ENCODE measurements at places on chromosomes 5 and 9.

DNA sequence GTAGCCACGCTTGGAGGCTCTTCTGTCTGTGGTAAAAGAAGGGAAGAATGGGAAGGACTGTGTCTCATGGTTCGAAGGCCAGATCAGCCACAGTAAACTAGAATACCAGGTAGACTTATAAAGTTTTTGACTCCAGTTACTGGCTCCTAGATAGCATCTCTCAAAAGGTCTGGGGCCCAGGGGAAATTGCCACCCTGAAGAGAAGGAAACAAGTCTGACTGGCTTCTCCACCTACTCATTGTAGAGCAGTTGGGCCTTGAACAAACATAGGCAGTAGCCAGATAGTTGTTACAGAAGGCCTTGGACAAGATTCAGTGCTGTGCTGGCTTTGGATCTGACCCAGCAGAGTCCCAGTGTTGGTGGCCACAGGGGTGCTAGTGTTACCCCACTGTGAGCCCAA, 890.4 kb downstream of the EFNA5 start:
- DNase-seq = no peak

DNA sequence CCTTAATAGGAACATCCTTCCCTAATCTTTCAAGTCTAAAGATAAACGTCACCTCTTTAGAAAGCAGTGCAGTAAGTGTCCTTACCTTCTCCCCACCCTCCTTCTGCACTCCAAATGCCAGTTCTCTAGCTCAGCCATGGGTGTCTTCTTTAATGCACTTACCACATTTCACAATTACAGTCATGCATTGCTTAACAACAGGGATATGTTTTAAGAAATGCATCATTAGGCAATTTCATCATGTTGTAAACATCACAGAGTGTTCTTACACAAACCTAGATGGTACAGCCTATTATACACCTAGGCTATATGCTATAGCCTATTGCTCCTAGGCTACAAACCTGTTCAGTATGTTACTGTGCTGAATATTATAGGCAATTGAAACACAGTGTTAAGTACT, 91.2 kb downstream of the RFX3 start:
- DNase-seq = no peak

DNA sequence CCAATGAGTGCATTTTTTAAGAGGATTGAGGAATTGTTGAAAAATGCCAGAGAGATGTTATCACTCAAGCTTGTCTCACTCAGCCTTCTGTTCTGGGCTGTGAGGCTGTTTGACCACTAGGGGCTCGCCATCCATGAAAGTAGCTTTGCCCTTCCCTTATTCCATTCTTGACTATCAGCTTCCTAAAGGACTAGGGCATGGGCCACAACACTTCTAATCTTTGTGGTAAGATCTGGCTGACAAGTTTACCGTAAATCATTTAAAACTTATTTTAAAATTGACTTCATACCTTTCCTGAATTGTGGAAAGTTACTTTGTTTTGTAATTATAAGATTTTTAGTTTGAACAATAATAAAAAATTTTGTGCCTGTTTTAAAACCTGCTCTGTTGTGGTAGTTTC, 49.5 kb downstream of the TJP2 start:
- no peak for DNase-seq

DNA sequence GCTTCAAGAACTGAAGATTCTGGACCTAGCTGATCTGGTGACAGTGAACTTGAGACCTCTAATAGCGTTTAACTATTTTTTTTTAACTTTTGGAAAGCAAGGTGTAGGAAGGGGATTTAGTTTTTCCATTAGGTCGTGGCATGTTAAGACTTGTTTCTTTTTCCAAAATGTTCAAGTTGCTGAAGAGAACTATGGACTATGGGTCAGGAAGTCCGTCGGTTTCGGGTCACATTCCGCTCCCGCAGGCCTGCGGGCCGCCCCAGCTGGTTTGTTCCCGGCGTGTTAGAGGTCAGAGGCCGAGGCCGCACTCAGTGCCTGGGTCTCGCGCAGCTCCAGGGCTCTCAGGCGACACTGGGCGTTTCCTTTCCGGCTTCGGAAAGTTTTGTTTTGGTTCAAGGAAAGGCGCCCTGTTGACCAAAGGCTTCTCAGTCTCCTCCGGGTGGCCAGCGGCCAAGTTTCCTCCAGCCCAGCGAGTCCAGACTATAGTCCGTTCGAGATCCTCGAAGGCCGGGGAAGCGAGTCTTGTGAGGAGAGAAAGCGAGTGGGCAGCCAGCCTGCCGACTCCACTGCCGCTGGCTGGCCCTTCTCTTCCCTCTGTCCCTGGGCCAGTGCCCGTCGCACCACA, 586 bp upstream of the FCHO2 start:
- no peak for DNase-seq

GRCh38 chr9:2158111-2158610, 143.0 kb downstream of the SMARCA2 start:
- DNase-seq = peak; percentile 84

DNA sequence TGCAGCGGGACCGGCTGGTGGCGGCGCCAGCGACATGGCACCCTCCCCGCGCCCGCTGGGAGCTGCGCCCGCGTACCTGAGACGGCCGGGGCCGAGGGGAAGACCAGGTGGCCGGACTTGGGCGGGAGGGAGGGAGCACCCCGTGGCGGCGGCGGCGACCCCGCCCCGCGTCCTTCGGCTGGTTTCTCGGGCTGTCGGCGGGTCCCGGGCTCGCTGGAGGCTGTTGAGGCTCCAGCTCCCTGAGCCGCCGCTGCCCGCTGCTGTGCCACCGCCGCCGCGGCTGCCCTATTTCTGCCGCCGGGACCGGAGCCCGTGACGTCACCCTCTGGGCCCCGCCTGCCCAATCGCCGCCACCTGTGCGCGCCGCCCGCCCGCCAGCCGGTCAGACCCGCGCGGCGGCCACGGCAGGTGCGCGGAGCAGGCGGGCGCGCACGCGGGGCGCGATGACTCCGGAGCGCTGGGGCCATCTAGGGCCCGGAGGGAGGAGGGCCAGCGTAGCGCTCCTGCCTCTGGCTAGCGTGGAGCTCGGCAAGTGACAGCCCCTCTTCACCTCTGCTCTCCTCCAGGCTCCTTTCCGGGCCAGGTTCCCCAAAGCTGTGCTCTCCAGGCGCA, at the start of gene FSTL4:
Gene FSTL4, minus strand, starts transcription at position 293 of the 612 bp plus-strand sequence.
- no peak for DNase-seq

DNA sequence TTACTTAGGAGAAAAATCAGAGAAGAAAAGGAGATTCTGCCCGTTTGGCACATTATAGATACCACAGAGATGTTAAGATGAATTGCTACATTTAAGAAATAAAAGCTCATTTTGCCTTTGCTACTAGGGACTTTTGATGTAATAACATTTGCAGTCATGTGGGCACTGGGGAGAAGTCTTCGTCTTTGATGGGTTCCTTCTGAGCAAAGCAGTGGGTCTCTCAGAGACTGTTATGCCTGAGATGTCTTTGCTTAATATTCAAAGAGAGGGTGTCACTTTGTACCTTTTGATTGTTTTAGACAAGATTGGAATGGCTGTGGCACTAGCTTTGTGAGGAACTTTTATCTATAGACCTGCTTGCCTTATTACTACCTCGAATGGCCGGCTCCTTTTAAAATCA, 25.0 kb downstream of the SLC25A25 start:
- peak; percentile 69 for DNase-seq

DNA sequence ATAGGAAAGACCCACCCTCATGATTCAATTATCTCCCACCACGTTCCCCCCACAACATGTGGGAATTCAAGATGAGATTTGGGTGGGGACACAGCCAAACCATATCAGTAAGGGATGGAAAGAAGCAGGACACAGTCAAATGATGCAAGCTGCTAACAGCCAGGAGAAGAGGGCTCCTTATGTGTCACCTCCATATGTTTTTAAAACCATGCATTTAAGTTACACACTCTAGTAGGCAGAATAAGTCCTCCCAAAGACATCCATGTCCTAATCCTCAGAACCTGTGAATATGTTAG, 4.2 kb upstream of the TTC23L start:
- no peak for DNase-seq

GRCh38 chr5:34914671-34915138, 599 bp downstream of the RAD1 start:
- no peak for DNase-seq

- DNase-seq = no peak
These were observed 21.1 kb upstream of the NOTCH1 start for GRCh38 chr9:136566901-136567300.

DNA sequence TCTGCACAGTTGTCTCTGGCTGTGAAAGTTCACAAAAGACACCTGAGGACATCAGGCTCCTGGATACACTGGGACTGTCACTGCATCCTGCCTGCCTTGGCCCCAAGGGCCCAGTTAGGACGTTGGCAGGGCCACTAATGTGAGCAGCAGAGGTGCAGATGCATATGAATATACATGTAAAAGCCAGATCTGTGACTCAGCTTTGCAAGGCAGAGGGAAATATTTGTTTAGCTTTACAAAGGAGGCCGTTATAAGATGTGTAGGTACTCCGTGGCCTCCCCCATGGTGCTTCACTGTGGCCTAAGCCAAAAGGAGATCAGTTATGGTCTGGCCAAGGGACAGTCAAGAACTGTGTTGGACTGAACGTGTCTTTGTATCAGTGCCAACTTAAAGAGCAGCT, 4.1 kb upstream of the C1QTNF3 start:
- no peak for DNase-seq

- no peak for DNase-seq
These were observed 16.5 kb downstream of the BHMT2 start for GRCh38 chr5:79086116-79086515.

DNA sequence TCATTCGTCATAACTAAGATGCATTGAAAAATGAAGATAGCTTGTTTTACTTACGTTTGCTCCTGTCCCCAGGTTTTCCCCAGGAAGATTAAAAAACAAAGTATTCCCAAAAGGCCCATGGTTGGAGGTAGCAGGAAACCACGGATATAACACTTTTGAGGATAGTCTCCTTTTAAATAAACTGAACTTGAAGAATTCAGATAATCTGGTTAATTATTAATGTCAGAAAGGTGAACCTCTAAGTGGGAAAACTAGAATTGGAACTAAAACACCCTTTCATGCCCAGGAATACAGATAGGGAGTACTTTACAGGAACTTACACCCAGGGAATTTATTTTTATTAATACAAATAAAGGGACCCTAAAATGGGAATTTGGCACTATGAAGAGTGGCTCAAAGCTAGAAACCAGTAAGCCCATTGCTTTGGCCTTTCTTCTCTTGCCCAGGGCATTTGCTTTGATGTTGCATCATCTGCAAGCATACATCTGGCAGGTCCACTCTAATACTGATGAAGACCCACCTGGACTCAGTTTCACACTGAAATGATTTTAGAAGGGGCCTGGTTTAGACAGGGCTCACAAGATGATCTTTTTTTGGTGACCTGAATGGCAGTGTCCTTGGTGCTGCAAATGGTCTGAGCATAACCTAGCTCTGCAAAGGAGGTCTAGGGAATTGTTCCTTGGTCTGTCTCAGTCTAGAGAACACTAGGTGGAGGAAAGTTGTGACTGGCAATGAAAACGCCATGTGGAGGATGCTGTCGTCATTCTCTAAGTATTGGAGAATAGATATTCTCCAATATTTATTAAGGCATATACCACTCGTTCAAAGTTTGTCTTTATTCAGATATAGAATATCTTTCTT, at the start of gene C5:
Gene C5, minus strand, starts transcription at position 148 of the 861 bp plus-strand sequence. Its CDS starts 29 bp downstream, at position 119.
- no peak for DNase-seq

DNA sequence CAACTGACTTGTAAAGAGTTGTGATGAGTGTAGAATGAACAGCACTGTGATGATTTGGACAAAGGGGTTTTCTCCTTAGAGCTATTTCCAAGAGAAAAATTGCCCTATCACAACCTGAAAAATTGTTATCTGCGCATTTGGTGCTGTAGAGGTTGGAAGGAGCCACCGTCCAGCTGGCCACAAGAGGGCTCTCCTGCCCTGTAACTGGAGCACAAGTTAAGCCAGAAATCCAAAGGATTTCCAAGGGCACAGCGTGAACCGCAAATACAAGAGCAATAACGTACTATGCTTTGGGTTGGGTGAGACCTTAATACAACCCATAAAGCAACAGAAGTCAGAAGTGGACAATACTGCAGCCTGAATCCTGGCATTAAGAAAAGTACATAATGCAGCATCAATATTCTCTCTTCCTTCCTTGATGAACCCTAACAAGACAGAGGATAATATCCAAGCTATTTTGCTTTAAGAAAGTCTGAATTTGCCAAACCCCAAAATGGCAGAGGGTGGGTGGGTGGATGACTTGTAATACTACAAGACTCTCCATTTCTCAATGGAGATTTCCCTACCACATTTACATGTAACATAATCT, 56.8 kb upstream of the SMIM32 start:
- no peak for DNase-seq

DNA sequence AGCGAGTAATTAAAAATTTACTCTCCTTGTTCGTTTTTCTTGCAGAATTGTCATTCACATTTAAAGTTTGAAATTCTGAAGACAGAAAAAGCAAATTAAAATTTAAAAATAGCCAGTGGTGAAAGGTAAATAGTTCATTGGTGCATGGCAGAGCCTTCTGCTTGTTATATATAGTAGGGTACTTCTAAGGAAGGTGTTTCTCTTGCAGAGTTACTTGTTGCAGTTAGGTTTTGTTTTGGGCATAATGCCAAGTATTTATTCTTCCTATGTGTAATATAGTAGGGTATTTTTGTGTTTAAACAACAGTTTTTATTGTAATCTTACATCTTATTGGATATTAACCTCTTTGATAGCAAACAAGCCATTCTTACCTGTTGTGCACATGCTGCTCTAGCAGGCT, 179.4 kb downstream of the KDM4C start:
- DNase-seq = no peak

DNA sequence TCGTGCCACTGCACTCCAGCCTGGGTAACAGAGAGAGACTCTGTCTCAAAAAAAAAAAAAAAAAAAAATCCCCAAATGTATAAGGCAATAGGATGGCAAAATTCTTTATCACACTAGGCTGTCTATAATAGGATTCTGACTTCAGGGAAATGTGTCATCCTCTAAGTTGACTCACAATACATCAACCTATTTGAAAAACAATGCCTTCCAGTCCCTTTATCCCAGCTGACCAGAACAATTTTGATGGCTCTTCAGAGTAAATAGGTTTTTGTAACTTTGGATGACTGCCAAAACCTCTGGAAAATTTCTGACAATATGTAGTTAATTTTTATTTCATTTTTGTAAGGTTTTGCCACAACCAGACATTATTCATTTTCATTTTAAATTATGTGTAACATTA, 184.1 kb downstream of the CCDC192 start:
- no peak for DNase-seq

DNA sequence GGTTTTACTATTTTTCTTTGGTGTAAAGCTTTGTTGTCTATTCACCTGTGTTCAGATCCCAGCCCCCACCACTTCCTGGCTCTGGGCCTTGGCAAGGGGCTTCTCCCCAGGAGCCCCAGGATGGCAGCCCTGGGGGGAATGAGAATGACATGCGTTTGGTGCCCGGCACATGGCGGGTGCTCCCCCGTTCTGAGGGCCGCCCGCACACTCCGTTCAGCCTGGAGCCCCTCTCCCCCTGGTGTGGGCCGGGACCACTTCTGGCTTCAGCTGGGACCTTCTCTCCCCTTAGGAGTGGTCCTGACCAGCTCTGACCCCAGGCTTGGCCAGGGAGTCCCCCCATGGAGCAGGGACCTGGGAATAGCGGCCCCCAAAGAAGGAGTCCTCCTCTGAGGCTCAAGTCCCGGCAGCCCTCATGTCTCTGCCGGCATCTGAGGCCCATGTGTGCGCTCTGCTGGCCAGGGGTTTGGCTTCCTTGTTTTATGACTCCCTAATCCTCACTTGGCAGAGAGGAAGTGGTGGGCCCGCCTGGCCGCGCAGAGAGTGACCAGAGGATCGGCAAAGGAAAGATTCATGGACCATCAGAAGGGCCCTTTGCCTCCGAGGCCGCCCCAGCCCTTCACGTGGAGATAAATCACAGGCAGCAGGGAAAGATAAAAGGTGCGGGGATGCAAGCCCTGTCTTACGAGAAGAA, 57.0 kb upstream of the LMX1B start:
- DNase-seq = no peak
